Stimulated activated CD4-positive, alpha-beta T cell treated with anti-CD3 and anti-CD28 coated beads, Interleukin-4, amount 100 ng/mL, for 1 hour (primary cell): ENCODE measurements at places on chromosomes 16 and 17.

GRCh38 chr17:81171941-81172340, 5.9 kb upstream of the AATK start:
- no peak for DNase-seq

DNA sequence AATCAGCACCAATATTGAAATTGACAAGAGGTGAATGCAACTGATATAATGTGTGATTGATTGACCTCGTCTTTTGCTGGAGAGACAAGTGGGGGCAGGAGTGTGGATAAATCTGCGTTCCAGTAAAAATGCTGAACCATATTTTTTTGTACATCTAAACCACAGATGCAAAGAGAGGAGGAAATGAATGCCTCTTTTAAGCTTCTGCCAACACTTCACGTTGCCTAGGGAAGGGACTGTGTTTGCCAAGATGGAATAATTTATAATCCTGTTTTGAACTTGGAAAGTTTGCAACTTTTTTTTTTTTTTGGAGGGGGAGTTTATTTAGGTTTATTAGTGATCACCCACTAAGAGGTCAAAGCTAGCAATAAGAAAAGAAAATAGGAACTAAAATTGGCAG, 288.2 kb upstream of the EEF2KMT start:
- no peak for DNase-seq

- no peak for DNase-seq
Observed at GRCh38 chr17:32551186-32551955, 64.6 kb downstream of the CDK5R1 start.

- no peak for DNase-seq
Observed at GRCh38 chr17:35519439-35519838, 18.0 kb downstream of the SLFN12L start.
